Right forelimb (tissue), 1 donor: ENCODE measurements at places on chromosomes 4 and X.

- DNase-seq: no peak
Observed at GRCh38 chrX:130167040-130167439, 1.4 kb upstream of the AIFM1 start.

DNA sequence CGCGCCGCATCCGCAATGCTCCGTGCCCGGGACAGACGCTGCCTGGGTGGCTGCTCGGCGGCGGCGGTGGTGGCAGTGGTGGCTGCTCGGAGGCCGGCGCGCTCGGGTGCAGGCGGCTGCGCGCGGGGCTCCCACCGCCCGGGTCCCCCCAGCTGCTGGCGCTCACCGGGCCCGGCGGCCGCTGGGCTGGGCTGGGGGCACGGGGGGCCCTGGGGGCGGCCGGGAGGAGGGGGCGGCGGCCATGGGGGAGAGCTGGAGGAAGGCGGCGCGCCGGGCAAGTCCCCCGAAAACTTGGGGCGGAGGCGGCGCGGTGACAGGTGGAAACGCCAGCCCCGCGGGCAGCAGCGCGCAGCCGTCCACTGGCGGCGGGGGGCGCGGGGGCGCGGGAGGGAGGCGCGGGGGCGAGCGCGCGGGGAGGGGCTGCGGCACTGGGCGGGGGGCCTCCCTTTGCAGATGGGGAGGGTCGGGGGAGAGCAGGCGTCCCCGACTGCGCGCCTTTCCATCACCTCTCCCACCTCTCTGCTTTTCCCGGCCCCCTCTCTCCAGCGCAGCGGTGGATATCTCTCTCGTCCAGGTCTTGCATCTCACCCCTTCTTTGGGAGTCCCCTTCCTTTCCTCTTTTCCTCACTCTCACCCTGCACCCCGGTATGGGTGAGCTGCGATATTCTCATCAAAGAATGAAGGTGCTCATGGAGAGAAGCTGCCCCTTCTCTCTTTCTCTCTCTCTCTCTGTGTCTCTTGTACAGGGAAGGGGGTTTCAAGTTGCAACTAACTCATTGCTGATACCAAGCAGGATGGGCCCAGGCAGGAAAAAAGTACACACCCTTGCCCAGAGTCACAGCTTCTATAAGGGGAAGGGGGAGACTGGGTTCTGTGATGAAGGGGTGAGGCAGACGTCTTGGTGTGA is 83.7 kb upstream of the DHRSX start:
- no peak for DNase-seq

- no peak for DNase-seq
Observed at GRCh38 chrX:40683245-40683644, 35.9 kb upstream of the CXorf38 start.

- DNase-seq: no peak
Observed at GRCh38 chr4:8867624-8868320, 3.9 kb downstream of the HMX1 start.

DNA sequence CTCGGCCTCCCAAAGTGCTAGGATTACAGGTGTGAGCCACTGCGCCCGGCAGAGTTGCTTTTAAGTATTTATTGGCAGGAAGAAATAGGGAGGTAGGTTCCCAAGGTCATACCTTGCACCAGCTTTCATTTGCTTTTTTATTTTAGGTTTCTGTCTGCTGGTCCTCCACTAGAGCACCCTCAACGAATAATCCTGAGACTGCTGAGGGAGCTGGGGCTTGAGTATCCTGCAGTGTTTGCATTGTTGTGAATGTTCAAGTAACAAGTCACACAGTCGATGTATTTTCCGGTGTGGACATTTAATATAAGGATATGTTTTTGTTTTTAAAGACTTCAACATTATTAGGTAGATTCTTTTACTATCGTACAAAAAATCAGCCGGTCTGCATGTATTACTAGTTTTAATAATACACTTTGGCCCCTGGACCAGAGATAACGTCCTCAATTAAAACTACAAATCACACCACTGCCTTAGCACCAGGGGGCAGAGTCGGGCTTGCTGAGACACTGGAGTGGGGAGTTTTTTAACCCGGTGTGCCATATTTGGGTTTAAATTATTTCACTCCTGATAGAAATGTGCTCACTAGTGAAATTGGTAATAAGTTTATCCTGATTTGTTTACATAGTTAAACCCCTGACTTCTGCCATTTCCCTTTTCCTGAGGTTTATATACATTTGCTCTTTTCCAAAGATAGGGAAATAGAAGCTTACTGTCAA is 11.6 kb downstream of the SMIM20 start:
- DNase-seq: no peak

DNA sequence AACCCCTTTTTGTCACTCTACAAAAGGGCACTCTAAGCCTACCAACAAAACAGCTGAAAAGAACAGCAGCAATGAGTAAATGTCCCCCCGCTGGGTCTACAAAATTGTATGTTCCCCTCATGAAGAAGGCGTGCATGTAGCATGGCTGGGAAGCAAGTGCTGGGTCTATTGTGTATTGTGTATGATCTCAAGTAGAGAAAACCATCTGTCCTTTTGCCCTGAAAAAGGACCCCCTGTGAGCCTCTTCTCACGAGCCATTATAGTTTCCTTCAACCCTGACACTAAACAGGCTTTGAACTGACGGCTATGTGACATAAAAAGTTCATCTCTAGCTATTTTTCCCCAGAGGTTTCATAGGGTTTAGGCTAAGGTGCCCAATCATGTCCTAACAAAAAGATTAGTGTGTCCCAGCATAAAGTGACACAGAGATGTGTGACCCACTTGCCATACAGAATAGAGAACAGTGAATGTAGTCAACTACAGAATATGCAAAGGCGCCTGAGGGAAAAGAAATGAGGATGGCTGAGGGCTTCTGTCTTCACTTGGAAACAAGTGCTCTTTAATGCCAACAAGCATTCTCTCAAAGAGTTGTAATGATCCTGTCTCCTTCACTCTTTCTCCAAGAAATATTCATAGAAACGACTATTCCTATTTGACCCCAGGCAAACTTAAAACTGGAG is 27.3 kb downstream of the COL25A1 start:
- no peak for DNase-seq

DNA sequence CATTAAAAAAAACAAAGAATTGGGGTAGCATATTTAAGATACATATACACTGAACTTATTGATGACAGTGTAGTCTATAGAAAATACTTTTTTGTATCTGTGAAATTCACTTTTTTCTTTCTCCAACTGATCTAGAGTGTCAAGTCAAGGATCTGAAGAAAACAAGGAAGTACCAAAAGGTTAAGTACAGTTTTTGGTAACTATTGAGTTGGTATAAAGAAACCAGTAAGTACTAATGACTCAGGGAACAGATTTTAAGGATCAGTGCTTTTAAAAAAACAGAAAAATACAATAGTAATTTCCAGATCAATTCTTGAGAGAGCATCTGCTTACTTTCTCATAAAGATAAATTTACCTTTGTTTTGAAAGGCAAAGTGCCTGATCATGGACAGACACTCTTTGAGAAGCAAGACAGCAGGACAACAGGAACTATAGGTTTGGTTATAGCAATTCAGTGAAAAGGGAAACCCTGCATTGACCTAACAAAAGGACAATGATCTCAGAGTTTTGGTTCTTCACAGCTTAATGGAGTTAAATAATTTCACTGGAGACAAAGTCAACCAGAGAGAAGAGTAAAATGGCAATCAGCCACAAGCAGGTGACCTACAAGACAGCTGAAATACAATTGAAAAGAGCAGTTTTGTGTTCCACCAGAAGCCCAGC is 23.4 kb downstream of the TRMT10A start:
- no peak for DNase-seq

GRCh38 chr4:139665079-139665689 is 435 bp upstream of the MGST2 start:
- no peak for DNase-seq

DNA sequence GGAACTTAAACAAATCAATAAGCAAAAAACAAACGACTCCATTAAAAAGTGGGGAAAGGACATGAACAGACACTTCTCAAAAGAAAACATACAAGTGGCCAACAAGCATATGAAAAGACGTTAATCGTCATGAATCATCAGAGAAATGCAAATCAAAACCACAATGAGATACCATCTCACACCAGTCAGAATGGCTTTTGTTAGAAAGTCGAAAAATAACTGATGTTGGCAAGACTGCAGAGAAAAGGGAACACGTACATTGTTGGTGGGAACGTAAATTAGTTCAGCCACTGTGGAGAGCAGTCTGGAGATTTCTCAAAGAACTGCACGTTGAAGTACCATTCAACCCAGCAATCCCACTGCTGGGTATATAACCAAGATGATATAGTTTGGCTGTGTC is 23.7 kb downstream of the NEUROG2 start:
- no peak for DNase-seq

GRCh38 chr4:183445097-183445428 is 627 bp downstream of the CDKN2AIP start:
- DNase-seq: no peak

DNA sequence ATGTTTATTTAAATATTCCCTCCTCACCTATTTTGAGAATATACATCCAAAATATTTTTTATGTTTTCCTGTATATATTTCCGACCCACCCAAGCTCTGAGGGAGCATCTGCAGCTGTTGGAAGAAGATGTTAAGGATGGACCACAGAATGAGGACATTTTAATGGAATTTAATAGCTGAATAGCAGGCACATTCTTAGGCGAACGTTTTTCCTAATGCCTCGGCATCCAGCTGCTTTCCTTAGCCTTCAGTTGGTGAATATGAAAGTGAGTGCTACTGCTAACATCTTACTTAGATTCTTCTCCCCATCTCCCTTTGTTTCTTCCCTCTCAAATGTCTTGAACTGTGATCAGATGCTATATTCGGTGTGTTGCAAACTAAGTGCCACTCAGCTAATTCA is 158.0 kb upstream of the CTSO start:
- DNase-seq: no peak

- DNase-seq: no peak
Observed at GRCh38 chr4:169225812-169226211, 44.9 kb downstream of the SH3RF1 start.

- DNase-seq: no peak
Observed at GRCh38 chr4:97411356-97411755, 731.9 kb downstream of the STPG2 start.

DNA sequence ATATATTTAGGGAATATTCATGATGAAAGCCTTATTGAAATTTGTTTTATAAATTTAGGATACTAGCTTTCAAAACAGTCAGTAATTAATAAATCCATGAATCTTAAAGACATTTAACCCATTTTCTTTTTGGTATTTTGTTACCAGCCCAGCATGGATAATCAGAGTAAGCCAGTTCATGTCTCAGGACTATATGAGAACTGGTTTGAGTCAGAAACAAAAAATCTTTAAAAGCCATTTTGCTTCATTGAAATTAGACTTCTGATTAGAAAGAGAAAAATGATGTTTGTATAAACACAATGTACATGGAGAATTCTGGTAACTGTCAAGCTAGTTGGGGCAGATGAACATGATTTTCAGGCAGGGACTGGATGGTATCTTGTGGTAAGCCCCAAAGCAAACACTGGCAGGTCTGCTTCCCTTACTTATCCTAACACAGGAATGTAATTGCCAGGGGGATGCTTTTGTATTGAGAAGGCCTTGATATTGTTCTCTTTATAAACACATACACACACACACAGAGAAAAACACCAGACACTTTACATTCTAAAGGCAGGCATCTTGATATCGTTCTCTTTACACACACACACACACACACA is 9.4 kb downstream of the ARHGAP10 start:
- no peak for DNase-seq

- peak; percentile 79 for DNase-seq
Observed at GRCh38 chr4:185183622-185184281, 20.0 kb downstream of the CFAP97 start.

GRCh38 chr4:166165829-166166420 is 292.9 kb downstream of the TLL1 start:
- DNase-seq: no peak

- DNase-seq: no peak
Observed at GRCh38 chr4:55568905-55569504, 22.3 kb upstream of the CLOCK start.

GRCh38 chr4:5545271-5545670 is 163.1 kb downstream of the EVC2 start:
- DNase-seq: no peak

- DNase-seq: no peak
Observed at GRCh38 chrX:23887451-23887850, 20.3 kb downstream of the APOO start.

DNA sequence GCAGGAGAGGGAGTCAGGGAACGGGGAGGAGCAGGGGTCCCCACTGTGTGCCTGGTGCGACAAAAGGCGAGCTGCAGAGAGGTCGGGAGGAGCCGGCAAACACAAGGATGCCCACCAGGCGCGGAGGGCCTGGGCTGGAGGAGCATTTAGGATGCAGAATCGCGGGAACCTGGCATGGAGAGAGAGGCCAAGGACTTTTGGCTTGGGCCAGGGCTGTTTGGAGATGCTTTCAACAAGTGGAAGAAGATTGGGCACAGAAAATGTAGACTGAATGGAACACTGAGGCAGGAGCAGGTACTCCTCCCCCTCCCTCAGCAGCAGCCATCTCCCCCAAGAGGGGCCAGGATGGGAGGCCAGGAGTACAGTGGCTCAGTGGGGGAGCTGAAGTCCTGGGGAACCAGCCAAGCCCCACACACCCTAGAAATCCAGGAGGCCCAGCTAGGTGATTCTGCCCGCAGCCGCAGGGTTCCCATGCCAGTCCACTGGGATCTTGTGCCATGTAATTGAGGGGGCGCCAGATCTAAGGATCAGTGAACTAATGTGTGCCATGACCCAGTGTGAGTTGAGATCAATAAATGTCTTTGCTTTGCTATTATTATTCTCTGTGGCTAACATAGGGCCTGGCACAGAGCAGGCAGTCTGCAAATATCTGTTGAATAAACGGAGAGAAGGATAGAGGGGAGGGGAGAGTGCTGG is 1.1 kb upstream of the ABLIM2 start:
- DNase-seq: no peak

DNA sequence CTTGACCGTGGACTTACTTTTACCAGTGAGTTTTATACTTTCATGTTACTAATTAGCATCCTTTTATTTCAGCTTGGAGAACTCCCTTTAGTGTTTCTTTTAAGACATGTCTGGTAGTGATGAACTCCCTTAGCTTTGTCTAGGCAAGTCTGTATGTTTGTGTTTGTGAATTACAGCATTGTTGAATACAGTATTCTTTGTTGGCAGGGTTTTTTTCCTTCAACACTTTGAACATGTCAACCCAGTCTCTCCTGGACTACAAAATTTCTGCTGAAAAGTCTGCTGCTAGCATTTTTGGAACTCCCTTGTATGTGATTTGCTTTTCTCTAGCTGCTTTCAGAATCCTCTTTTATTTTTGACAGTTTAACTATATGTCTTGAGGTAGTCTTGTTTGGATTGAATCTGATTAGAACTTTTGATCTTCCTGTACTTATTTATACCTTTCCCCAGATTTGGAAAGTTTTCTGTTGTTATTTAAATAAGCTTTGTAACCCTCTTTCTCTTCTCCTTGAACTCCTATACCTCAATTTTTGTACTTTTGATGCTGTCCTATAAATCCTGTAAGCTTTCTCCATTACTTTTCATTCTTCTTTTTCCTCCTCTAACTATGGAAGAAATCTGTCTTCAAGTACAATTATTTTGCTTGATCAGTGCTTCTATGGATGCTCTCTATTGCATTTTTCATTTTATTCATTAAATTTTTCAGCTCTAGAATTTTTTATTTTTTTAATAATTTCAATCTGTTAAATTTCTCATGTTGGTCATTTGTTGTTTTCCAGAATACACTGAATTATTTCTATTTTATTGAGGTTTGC is 14.1 kb downstream of the PAPSS1 start:
- no peak for DNase-seq

GRCh38 chrX:130645955-130646583 is 244.3 kb downstream of the RBMX2 start:
- DNase-seq: no peak

- no peak for DNase-seq
Observed at GRCh38 chr4:139740531-139741041, 75.0 kb downstream of the MGST2 start.

- peak; percentile 80 for DNase-seq
Observed at GRCh38 chr4:153153339-153153871, 50.8 kb upstream of the TRIM2 start.

GRCh38 chrX:65644621-65645289 is 22.7 kb upstream of the MSN start:
- peak; percentile 68 for DNase-seq
